HS-5 (cell line): ENCODE measurements at places on chromosomes 11 and 22.
A peak's percentile ranks its signal among the peaks of the same experiment; 100 is the strongest.

DNA sequence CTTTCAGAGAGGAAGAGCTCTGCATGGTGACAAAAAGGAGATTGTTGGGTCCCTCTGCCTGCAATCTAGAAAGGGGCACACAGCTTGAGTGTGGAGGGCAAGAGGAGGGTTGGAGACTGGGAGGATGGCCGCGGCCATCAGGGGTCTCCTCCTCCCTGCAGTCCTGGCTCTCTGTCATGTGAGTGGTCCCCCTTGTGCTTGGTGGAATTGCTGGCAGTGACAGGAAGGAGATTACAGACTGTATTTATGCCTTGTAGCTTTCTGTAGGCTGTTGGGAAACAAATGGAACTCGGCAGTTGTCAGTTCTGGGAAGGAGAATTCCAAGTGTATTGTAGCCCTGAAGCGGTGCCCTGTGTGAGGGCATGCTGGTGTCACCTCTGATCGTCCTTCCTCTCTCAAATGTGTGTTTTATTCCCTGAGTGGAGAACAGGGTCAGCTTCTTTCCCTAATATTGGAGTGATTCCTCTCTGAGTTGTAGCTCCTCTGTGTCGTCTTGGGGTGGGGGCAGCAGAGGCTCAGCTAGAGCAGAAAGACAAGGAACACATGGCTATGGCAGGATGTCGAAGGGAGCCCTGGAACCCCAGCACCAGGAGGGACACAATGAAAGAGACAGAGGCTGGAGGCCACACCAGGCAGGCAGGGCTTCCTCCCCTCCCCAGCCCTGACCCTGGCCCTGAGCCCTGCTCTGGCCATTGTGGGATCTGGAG is 163.1 kb downstream of the PKNOX2 start:
- no peak for DNase-seq

- DNase-seq: no peak
Measured at GRCh38 chr11:109264128-109264527, 157.9 kb upstream of the C11orf87 start.

DNA sequence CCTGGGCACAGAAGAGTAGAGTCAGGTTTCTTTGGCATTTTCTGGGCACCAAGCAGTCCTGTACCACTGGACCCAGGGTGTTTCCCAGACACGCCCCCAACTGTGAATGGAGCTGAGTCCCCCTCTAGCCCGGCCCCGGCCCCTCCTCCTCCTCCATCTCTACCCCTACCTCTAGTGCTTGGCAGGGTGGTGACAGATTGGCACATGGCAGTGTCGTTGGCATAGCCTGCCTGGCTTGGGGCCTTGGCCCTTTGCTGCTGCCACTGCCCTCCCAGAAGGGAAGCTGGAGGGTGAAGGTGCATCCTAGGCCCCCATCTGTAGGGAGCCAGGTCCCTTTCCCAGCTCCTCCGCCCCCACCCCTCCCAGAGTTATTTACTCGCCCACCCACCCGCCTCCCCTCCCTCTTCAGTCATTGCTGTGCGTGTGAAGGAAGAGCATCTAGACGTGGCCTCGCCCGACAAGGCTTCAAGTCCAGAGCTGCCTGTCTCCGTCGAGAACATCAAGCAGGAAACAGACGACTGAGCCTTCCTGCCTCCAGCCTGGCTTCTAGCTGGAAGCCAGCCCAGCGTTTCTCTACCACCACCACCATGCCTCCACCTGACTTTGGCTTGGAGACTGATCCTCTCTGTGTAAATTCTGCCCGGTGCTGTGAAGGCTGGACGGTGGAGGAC is 10.9 kb downstream of the CHADL start:
- no peak for DNase-seq

DNA sequence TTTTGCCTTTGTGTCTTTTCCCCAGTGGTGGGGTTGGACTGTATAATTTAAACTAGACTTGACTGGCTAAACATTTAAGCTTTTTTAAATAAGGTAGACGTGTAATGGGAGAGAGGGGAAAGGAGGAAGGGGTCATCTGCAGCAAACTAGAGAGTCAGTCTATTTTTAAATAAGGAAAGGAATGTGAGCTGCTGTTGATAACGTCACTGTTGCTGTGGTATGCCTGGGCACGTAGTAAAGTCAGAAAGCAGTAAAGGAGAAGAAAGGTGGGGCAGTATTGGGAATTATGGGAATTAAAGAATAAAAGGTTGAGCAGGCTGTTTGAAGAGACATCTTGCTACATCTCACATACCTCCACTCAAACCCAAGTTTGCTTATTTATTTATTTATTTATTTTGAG is 80.4 kb upstream of the FSHB start:
- no peak for DNase-seq

DNA sequence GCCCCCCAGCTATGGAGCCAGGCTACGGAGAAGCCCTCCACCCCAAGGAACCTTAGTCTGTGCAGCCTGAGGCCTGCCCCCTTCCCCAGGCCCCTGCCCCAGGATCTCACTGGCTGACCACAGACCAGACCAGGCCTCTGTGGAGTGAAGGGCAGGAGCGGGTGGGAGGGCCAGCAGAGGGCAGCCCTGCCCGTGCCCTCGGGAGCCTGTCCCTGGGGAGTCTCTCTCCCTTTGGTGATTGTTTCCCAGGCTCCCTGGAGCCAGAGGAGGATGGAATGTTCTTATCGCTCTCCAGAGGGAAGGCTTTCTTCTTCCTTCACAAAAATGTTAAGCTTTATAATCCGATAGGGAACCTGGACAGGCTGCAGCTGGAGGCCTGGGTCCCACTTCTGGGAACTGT is 455.3 kb downstream of the SOX6 start:
- no peak for DNase-seq

- no peak for DNase-seq
Measured at GRCh38 chr11:93907901-93908300, 57.5 kb upstream of the VSTM5 start.

- no peak for DNase-seq
Measured at GRCh38 chr11:69066122-69067112, 17.7 kb downstream of the TPCN2 start.

- DNase-seq: no peak
Measured at GRCh38 chr22:30574095-30574981, at the start of gene GAL3ST1. Gene GAL3ST1 (minus strand): TSS chr22:30574665. CDS start chr22:30557392, 17,273 bp downstream.

DNA sequence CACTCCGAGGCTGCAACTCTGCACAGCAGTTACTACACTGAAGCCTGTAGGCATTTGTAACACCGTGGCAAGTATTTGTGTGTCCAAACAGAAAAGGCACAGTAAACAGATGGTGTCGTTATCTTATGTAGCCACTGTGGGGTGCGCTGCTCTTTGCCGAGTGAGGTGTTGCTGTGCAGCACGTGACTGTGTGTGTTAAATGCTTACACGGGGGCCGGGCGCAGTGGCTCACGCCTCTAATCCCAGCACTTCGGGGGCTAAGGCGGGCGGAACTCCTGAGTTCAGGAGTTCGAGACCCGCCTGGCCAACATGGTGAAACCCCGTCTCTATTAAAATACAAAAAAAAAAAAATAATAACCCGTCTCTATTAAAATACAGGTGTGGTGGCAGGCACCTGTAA is 11.5 kb downstream of the ZBED4 start:
- DNase-seq: no peak

- DNase-seq: no peak
Measured at GRCh38 chr11:68398995-68399851, 61.3 kb upstream of the PPP6R3 start.

- no peak for DNase-seq
Measured at GRCh38 chr22:20238901-20239675, 29.0 kb downstream of the RTN4R start.

DNA sequence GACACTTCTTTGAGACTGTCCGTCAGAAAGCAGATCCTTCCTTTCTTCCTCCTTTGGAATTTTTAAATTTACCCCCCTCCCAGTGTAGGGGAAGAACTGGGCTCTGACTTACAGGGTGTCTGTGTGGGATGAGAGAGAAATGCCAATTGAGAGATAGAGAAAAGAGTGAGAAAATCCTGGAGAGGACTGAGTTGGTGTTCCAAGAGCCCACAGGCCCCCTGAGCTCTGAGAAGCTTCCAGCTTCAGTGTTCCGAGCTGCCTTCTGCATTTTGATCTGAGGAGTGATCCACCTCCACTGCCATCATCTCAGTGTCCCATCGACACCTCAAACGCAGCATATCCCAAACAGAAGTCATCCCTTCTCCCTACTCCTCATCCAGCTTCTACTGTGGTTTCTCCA is 70.7 kb upstream of the GRK3 start:
- DNase-seq: no peak

DNA sequence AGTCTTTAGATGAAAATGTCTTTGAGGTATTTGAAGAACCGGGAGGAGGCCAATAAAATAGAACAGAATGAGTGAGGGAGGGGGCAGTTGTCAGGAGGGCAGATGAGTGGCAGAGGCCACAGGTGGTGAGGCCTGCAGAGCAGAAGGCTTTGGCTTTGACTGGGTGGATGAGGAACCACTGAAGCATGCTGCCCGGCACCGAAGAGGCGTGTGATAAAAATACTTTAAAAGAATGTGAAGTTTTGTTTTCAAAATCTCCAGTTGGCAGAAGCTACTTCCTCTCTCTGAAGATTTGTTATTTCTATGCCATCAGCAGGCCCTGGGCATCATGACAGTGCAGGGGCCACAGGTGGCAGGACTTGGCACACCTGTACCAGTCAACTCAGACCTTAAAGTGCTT is 6.3 kb downstream of the MS4A12 start:
- no peak for DNase-seq

- no peak for DNase-seq
Measured at GRCh38 chr11:1177020-1177770, 19.4 kb downstream of the MUC5AC start.

DNA sequence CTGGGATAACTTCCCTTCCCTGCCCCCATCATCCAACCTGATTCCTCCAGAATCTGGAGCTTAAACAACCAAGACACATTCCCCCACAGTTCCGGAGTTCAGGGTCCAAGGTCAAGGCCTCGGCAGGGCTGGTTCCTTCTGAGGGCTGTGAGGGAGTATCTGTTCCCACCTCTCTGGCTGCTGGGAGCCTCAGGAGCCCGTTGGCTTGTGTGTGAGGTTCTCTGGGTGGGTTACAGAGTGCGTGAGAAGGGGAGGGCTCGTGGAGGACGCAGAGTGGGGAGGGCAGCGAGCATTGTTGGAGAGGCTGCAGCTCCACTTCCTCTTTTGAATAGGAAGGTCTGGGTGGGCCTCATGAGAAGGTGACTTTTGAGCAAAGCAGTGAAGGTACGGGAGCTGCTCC is 8.5 kb downstream of the SERHL2 start:
- DNase-seq: no peak

DNA sequence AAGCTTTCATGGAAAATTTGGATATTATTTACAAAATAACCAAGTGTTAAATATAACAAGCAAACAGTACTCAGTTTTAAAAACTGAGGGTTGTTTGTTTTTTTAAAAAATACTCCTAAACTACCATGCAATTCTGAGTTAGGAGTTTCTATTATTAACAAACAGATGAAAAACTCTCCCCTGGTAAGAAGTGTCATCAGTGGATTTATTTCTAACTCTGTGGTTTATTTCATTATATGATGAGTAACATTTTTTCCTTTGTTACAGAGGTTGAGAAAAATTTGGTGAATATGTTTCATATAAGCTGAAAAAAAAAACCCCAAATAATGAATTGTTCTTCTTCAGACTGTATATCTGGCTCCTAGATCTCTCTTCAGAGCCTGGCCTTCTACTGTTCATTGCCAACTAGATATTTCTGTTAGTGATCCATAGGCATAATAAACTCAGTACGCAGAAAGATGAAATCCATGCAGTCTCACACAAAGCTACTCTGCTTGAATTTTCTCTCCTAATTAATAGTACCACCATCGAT is 29.4 kb upstream of the PDE3B start:
- no peak for DNase-seq

DNA sequence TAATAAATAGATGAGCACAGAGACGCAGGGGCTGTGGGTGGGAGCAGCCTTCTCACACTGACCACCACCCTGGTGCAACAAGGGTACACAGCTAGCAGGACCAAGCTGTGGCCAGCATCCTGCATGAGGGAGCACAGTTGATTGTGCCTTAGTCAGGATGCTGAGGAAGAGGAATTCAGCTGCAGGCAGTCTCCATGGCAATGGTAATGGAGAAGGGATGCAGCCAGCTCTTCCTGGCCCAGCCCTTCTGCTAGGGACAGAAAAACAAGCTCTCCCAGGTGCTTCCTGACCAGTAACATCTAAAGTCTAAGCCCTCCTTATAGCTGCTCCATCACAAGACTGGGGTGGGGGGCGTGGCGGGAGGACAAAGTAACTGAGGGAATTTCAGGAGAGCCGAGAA is 363.5 kb downstream of the BUD13 start:
- no peak for DNase-seq

GRCh38 chr11:107691000-107691750 is 20.7 kb downstream of the SLN start:
- DNase-seq: peak; percentile 22

GRCh38 chr11:89633135-89633705 is 76.9 kb upstream of the TRIM77 start:
- no peak for DNase-seq

DNA sequence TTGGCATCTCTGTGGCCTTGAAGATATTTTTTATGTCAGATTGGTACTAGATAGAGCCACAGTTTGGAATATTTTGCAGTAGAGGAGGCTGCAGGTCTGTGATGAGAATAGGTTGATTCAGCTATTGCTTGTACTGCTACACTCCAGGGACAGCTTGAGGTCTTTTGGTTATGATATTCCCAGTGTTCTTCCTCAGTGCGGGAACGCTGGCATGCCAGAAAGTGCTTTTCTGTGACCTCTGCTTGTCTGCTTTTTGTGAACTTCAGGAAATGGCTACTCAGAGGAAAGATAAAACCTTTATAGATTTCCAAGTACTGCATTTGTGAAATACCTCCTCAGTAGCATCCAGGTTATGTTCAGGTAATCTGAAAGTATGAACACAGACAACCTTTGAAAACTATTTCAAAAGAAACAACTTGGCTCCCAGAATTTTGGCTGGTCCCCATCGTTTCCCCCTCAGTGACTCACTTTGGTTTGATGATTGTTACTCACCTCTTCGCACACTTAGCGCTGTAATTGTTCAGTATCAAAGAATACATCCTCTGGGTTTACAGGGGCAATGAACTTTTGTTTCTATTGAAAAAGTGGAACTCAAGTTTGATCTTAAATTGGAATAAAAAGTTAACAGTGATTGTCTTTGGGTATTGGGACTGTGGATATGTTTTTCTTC is 191.4 kb downstream of the HIPK3 start:
- no peak for DNase-seq

GRCh38 chr22:46172522-46173110 is 22.3 kb downstream of the PPARA start:
- no peak for DNase-seq

- no peak for DNase-seq
Measured at GRCh38 chr11:46090375-46090774, 30.9 kb downstream of the PHF21A start.

GRCh38 chr11:71946144-71946571 is 17.3 kb downstream of the RNF121 start:
- DNase-seq: no peak

DNA sequence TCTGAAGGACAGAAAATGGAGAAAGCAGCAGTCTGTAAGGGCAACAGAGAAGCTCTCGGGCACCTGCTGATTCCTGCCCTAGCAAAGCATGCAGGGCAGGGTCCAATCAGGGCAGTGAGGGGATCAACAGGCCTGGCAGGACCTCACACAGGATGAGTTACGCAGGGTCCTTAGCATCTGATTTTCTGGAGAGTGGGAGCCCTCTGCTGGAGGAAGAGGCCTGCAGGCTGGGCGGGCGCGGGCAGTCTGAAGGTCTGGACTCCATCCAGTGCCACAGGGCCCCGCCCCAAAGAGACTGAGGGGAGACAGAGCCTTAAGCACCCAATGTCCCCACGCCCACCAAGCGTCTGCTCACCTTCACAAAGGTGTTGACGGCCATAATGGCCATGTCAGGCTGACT is 28.9 kb downstream of the AP1B1 start:
- DNase-seq: no peak

GRCh38 chr11:34588023-34588422 is 32.9 kb upstream of the EHF start:
- no peak for DNase-seq

- DNase-seq: no peak
Measured at GRCh38 chr11:61783717-61784505, 8.5 kb downstream of the TMEM258 start.
